ENCODE measurements at places on chromosomes 12 and 14. TPM values are rescaled to one million over a fixed set of nuclear protein-coding genes. Genes with fewer than 3 reads are reported as not detected.

Gene MYO1H
- not detected for total RNA-seq

Gene HVCN1
- total RNA-seq, result 1.8 TPM

Gene BEST3
- 0.60 TPM for total RNA-seq

Gene HOXC10
- 0.60 TPM for total RNA-seq

Gene KRT74
- total RNA-seq, result not detected

Gene EML5
- 1.4 TPM for total RNA-seq

Gene NYNRIN
- total RNA-seq, result 56.5 TPM

Gene FOXN4
- not detected for total RNA-seq

Gene APPL2
- total RNA-seq, result 74.1 TPM

Gene ACSS3
- 18.8 TPM for total RNA-seq

Gene CDCA3
- 7.5 TPM for total RNA-seq

Gene KRT73
- not detected for total RNA-seq

Gene LTBR
- 42.4 TPM for total RNA-seq
